Cardiac fibroblast (primary cell): ENCODE measurements at places on chromosomes 5 and 9.

- DNase-seq = no peak
Measured at GRCh38 chr5:148978370-148979082, 84.3 kb downstream of the SH3TC2 start.

- DNase-seq = no peak
Measured at GRCh38 chr5:111976705-111977435, 219.9 kb upstream of the NREP start.

DNA sequence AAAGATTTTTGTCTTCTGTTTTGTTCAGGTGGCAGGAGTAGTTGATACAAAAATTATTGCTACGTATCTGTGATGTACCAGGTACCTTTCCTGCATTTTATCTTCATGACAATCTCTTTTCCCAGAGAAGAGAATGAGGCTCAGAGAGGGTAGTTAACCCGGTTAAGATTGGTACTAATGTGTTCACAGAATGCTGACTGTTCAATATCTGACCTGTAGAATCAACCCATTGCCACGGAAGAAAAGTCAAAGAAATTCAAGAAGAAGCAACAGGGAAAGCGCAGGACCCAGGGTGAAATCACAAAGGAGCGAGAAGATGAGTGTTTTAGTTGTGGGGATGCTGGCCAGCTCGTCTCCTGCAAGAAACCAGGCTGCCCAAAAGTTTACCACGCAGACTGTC, 11.8 kb downstream of the RAB24 start:
- DNase-seq = no peak

GRCh38 chr5:168305281-168305680, 13.8 kb downstream of the WWC1 start:
- no peak for DNase-seq

DNA sequence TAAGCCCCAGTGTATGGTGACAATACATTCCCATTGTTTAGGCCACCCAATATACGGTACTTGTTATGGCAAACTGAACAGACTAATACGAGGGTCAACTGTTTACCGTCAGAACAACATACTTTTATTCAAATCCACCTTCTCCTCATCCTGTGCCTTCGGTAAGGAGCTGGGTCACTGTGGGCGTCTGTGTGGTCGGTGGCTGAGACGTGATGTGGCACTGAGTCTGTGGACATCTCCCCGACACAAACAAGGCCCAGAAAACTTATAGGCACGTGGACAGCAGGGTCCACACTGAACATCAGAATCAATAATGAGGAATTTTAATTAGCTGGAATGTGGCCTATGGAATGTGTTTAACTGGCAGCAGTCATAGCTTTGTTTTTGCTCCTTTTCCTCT, 154.3 kb upstream of the IRX2 start:
- no peak for DNase-seq
